Stimulated activated CD8-positive, alpha-beta memory T cell treated with anti-CD3 and anti-CD28 coated beads, Interleukin-4, amount 100 ng/mL, for 24 hours (primary cell): ENCODE measurements at places on chromosomes 12 and 14.

GRCh38 chr12:110068654-110069053 lies 20.3 kb upstream of the C12orf76 start:
- DNase-seq: no peak

GRCh38 chr12:12046401-12046800 lies 24.3 kb upstream of the BCL2L14 start:
- no peak for DNase-seq

DNA sequence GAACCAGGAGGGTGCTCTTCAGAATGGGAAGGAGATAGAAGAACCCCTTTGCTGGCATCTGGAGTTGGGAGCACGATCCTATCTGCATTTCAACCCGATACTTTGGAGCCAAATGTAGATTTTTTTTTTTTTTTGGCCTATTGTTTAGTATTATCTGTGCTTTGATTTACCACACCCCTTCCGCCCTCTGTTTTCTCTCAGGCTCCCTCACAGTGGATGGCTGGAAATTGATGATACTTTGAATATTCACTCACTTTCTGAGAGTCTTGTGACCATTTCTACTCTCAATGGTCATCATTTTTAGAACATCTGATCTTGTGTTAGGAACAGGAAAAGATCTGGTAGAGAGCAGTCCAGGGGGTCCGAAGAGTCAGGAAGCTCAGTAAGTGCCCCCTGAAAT lies 9.0 kb downstream of the TSPAN9 start:
- DNase-seq: no peak

DNA sequence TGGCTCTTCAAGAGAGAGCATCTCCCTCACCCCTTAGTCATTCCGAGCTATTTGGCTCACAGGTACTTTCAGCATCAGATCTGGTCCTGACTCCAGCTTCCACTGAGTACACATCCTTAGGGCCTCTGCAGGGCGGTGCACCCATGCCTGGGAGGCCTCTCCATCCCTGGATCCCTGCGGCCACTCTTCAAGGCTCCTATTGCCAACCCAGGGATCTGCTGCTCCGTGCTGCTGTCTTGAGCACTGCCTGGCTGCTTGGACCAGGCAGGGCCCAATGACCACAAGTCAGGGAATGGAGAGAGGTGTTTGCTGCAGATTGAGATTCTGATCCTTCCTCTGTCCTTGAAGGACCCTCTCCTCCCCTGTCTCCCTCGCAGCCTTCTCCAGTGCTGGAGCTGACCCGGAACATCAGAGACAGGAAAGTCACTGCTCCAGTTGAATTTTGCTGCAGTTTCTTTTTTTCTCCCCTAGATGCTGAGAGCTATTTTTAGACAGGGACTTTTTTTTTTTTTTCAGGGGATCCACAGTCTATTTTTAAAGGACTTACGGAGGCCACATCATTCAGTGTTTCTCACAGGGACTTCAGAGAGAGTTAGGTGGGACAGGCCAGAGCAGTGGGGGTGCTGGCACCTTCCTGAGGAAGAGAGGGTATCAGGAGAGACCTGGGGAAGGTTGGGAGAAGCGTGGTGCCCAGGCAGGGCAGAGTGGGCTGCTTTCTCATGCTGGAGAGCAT lies 50.1 kb upstream of the KCNA1 start:
- DNase-seq: no peak

GRCh38 chr12:50051101-50051806 lies 6.1 kb upstream of the ASIC1 start:
- DNase-seq: no peak

DNA sequence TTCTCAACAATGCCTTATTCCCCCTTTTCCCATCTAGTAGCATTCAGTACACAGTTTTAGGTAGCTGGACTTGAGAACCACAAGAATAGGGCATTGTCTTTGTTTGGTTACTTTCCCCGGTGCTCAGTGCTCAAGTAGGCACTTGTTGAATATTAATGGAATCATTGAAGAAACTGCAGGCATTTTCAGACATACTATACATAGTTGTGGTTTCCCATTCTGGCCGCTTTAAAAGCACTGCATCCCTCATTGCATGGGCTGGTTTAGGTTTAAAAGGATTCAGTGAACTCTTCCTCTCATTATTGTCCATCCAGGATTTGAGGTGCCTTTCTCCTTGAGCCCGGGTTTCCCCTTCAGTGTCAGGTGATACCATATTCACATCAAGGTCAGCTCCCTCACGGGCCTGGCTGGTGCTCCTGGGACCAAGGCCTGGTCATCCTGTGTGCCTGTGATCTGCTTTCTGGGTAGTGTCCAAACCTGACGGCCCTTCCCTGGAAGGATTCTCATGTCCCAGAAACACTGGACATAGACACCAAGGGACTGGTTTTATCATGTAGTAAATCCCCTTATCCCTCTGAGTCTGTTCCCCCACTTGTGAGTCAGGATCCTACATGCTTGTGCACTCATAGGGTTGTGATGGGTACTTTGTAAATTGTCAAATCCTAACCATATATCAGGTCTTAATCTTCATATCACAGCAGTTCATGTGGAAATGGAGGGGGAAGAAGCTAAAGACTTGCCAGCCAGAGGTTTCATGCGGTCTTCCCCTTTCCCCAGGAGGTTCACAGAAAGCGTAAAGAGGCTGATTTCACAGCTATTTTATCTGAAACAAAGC lies 7.4 kb downstream of the TCP11L2 start:
- no peak for DNase-seq

DNA sequence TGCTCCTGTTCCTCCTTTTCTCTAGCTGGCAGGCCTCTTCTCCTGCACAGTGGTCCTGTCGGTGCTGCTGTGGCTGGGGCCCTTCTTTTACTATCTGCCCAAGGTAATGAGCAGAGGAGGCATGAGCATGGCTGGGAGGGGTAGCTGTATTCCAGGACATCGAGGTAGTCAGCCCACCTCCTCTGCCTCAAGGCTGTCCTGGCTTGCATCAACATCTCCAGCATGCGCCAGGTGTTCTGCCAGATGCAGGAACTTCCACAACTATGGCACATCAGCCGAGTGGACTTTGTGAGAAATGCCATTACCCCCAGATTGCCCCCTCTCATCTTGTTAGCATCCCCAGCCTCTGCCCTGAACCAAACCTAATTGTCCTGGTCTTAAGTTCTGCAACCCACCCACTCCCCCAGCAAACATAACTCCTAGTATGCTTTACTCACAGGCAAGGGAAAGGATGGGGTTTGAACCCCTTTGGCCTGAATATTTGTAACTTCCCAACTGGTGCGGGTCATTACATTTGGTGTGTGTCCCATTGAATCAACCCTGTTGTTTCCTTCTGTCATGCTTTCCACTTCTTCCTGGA lies 9.1 kb downstream of the B4GALNT1 start:
- DNase-seq: no peak

- no peak for DNase-seq
These were observed 207.8 kb downstream of the CRADD start for GRCh38 chr12:93884794-93885460.

DNA sequence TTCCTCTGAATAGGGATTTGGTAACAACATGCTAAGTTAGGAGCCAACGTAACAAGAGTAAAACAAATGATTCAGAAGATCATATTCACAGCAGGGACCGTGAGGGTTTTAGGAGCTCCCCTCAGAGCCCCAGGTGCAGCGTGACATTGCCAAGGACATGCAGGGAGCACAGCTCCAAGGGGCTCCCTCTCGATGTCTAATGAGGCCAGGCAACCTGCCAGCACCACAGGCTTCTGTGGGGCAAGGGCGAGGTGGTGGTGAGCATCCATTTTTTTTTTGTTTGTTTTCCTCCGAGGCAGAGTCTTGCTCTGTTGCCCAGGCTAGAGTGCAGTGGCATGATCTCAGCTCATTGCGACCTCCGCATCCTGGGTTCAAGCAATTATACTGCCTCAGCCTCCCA lies 95.1 kb upstream of the PTPRB start:
- no peak for DNase-seq

DNA sequence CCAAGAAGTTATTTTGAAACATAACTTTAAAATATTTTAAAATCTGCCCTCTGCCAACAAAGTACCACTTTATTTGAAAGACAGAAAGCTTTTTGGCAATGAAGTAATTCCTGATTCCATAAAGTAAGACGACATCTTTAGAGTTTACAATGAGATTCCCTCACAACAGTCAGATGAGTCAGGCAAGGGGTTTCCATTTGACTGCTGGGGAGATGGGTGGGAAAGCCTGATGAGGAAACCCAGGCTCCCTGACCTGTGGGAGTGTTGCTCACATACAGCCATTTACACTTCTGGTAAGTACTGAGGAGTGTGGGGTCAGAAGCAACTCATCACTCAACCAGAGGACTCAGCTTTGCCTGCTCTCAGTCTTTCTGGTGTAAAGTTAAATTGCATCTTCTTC lies 10.2 kb downstream of the KITLG start:
- no peak for DNase-seq

DNA sequence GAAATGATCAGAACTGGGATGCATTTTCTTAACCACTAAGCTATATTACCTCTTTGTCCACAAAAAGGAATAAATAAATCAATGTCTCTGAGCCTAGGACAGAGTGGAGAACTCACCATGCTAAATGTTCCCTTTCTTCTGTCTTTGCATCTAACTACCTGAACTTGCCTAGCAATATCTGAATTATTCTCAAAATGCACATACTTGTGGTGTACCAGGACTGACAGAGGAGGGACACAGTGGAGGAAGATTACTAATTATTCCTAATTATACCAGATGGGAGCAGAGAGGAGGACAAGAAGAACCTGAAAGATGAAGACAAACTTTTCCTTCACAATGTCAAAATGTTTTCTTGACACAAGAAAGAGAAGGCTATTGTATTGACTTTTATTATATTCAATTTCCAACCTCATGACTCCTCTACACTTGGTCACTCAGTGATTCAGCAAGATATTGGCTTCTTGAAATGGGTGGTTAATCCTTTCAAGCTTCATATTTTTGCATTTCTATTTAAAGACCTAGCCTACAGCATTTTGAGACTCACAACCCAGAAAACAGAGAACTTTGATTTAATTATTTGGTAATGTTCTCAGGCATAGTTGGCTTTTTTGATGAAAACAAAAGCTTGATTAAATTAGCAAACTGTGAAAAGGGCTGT lies 117.2 kb upstream of the LRFN5 start:
- DNase-seq: no peak

- DNase-seq: no peak
These were observed 18.2 kb downstream of the CIPC start for GRCh38 chr14:77116172-77116817.

DNA sequence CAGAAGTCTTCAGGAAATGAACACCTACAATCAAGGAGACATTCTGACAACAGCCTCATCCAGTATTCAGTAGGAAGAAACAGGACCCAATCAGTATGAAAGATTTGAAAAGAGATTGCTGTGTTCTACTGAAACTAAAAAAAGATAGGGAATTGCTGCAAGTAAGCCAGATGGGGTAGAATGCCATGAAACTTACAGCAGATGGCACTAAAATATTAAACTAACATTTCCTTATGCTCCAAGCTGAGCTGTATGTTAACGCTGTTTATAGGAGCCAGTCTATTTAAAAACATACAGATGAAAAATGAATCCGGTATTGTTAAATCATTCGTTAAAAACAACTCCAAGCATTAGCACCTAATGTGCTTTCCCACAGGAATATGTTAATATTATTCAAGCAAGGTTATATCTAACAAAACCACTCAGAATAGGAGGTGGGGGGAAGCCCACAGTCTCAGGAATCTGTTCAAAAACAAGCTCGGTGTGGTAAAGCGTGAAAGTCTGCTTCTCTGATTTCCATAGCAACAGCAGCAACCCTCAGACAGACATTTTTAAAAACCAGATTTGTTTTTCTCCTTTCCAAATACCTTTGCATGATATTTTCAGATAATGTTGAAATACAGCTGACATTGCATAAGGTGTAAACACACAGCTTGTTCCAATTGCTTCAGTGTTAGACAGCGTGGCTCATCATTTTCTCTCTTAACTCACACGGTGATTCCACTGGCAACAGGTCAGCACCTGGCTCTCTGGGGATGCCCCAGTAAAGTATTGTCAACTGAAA lies 131.4 kb upstream of the CCDC175 start:
- DNase-seq: no peak

DNA sequence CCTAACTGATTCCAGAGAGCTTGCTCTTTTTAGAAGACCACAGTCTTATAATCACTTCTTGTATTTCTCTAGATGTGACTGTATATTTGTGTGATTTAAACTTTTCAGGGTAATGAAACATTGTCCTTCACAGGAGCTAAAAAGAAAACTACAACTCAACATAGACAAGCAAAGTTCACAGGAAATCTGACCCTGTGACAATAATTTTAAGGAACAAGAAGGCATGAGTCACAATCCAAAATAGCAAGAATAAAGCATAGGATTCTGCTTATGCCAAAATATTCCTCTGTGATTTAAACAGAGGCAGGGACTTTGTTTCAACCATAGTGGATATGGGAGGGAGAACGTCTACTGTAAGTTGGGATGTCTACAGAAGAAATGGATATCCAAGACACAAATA lies 44.3 kb downstream of the GPR65 start:
- DNase-seq: no peak

DNA sequence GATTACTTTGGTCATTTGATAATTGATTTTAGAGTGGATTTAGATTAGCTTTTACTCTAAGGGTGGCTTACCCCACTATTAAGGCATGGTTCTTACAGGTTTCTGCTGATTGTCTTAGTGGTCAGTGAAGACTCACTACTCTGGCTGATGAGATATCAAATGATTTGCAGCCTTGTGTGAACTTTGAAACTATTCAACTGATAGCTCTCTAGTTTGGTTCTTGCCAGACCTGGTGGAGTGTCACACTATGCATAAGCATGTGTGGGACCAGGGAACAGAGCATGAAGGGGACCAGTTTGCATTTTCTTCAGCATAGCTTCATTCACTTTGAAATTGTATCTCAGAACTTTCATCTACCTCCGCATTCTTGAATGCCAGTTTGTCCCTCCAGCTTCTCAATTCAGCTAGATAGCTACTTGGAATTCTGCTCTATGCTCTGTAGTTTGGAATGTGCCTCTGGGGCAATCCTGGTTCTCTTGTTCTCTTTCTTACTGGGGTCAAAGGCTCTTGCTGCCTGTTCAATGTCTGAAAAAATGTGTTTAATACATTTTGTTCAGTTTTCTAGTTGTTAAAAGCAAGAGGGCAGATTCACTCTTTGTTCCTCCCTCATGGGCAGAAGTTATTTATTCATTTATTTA lies 12.7 kb downstream of the SCYL2 start:
- no peak for DNase-seq

GRCh38 chr12:58812214-58812613 lies 108.1 kb downstream of the LRIG3 start:
- no peak for DNase-seq

DNA sequence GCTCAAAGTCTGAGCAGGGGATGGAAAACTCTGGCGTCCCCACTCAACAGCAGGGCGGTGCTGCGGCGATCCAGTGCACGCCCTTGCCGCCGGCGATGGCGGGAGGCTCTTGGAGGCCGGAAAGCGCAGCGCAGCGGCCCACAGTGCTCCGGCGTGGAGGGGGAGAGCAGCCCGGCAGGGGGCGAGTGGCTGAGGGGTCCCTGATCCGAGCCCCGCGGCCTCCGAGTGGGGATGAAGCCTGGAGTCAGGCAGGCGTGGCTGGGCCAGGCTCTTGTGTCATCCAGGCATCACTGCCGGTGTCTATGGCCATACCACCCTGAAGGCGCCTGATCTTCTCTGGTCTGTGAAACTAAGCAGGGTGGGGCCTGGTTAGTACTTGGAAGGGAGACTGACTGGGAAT lies 183.1 kb downstream of the ALG10 start:
- DNase-seq: no peak
